ENCODE measurements at places on chromosomes 1 and 21.
A peak's percentile ranks its signal among the peaks of the same experiment; 100 is the strongest.

DNA sequence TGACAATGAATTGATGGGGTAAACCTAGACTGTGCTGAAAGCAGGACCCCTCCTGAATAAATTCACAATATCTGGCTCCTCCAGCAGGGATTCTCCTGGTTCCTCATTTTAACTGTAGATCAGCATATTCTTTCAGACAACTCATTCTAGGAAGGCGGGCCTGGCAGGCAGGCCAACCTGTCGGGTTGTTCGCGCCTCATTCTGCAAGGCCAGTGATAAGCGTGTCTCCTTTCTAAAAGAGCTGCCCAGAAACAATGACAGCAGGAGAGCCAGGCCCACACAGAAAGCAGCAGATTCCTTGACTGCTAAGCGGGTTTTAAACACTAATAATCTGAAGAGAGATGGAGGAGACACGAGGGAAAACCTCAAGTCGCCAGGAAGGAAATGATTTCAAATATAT lies 70.0 kb downstream of the NTPCR start:
- DNase-seq: no peak

DNA sequence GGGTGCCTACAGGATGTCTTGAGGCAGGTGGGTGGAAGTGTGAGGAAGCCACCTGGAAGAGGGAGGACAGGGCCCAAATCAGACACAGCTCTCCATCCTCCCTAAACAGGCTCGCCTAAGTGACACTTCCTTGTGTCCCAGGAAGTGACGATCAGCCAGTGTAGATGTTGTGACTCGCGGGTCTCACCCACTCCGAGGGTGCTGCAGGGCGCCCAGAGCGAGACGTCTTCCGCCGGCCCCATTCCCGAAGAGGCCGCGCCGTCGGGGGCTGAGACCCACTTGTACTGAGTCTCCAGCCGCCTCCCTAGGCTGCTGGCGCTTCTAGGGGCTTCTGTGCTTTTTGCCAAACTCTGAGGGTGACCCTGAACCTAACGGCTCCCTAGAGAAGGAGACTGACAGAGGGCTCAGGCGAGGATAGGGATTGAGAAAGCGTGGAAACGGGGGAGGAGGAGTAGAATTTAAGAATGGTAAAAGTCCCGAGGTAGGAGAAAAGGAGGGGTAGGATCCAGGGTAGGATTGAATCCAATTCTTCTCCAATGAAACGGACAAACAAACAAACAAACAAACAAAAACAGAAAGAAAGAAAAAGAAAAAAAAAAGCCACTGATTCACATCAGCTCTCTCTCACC lies 543 bp upstream of the MARK1 start:
- DNase-seq: no peak

DNA sequence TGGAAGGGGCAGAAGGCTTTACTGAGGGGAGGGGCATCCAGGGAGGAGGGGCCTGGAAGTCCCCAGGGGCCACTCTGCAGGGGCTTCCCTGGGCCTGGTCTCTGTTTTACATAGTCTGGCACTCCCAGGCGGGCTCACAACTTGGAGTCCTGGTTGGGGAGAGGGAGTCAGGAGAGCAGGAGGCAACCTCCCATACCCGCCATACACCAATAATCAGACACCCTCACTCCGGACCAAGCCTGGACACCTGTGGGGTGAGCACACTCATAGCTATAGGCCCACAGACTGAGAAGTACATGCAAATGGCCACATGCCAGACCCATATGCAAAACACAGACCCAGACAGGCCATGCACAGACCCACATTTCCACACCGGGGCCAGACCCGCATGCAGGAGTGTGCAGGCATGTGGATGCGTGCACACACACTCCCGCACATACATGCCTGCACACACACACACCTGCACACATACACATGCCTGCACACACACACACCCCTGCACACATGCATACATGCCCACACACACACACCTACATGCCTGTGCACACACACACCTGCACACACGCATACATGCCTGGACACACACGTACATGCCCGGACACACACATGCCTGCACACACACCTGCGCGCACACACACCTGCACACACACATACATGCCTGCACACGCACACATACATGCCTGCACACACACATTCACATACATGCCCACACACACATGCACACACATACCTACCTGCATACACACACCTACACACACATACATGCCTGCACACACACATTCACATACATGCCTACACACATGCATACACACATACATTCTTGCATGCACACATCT lies 89.5 kb upstream of the RUNX3 start:
- no peak for DNase-seq

- no peak for DNase-seq
Observed at GRCh38 chr1:150579945-150580642, 684 bp upstream of the MCL1 start.

DNA sequence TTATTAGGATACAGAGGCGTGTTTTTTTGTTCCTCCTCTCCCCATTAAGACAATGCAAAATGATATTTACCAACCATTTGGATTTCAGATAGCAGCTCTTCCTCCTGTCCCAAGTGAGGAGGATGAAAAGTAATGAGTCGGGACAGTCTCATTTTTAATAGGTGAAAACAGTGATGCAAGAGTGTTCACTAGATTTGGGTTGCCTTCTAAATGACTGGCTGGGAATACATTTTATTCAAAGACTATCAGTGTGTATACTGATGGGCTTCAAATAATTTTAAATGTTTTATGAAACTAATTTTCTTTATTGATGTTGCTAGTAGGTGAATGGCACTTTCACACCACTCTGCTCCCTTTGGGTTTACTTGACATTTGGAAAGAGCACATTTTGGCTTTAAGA lies 2.1 kb downstream of the RCOR3 start:
- no peak for DNase-seq

DNA sequence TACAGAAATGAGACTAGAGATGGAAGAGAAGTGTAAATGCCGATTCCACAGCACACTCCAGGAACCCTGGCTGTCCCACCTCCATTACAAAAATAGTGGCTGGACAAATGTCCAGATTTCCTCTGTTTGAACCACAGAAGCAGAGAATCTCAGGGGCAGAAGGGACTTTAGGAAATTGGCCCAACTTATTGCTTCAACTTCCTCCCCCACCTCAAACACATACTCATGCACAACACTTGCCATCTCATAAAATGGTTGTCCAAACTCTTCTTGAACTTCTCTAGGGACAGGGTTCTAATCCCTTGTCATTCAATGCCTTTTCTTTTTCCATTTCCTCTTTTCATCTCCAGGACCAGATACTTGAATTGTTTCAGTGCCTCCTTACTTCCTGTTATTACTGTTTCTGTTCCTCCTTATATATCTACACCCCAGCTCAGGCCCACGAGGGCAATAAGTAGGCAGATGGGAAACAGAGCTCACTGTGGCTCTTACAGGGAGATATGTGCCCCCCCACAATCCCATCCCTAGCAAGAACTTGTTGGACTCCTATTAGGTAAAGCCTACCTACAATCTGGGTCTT lies 8.5 kb upstream of the B4GALT3 start:
- no peak for DNase-seq

GRCh38 chr1:29310616-29311180 lies 74.4 kb downstream of the PTPRU start:
- DNase-seq: no peak

DNA sequence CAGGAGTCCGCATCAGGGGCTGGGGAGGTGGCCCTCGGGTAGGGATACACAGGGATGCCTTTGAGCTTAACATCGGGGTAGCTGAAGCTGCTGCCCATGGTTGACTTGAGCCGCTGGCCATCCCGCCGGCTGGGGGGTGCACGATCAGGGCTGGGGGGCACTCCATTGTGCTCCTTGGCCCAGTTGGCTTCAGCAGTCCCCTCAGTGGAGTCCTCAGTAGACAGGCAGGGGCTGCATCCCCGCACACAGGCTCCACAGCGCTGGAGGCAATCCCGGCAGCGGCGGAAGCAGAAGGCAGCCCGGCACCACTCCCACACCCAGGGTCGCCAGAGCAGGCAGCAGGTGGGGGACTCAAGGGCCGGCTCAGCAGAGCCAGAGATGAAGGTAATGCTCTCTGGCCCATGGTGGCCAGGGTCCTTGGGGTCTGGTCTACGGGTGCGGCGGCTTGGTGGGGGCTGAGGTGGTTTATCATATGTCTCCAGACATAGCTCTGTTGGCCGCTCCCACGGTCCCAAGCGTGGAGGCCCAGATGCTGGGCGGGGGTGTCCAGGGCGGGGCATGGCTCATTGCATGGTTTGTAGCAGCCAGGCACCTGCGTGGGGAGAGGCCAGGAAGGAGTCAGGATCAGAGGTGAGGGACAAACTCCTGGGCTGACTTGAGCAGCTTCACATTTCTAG lies 8.3 kb downstream of the KDF1 start:
- DNase-seq: no peak

DNA sequence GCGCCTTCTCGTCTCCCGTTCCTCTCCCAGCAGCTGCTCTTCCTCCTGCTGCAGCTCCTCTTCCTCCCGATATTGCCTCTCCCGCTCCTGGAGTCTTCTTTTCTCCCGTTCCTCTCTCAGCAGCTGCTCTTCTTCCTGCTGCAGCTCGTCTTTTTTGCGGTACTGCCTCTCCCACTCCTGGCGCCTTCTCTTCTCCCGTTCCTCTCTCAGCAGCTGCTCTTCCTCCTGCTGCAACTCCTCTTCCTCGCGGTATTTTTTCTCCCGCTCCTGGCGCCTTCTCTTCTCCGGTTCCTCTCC lies 5.3 kb downstream of the TCHH start:
- DNase-seq: no peak

GRCh38 chr1:56223968-56224367 lies 355.4 kb downstream of the PLPP3 start:
- no peak for DNase-seq

- DNase-seq: no peak
Observed at GRCh38 chr1:203559523-203559922, 65.6 kb downstream of the OPTC start.

DNA sequence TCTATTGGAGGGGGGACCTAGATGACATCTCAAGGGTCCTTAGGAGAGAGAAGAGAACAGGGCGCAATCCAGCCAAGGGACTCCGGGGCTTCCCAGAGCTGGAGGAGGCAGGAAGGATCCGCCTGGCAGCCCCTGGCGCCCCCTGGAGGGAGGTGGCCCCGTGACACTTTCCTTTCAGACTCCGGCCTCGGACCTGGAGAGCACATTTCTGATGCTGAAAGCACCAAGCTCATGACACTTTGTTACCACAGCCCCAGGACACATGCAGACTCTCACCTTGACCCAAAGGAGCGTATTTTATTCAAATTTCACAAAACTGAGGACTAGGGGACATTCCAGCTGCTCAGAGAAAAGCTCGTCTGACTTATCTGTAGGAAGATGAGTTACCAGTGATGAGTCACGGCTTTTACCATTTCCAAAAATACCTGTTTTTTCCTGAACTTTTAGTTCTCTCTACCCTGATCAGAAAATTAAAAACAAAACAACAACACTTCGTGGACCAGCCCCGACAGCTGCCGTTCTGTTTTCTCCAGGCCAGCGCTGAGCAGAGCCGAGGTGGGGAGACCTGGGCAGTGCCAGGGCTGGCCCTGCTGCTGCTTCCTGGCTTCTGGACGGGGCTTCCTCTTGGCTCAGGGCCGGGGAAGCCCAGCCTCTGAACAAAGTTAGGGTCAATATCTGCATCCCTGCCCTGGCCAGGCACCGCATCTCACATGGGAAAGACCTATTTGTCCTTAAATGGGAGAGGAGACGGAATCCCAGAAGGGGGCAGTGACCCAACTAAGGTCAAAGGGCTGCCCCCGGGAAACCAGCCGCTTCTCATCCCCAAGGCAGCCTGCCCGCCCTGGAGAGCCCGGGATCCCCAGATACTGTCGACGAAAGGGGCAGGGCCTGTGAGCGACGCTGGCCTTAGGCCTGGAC lies 21.6 kb upstream of the POFUT2 start:
- DNase-seq: peak; percentile 53

DNA sequence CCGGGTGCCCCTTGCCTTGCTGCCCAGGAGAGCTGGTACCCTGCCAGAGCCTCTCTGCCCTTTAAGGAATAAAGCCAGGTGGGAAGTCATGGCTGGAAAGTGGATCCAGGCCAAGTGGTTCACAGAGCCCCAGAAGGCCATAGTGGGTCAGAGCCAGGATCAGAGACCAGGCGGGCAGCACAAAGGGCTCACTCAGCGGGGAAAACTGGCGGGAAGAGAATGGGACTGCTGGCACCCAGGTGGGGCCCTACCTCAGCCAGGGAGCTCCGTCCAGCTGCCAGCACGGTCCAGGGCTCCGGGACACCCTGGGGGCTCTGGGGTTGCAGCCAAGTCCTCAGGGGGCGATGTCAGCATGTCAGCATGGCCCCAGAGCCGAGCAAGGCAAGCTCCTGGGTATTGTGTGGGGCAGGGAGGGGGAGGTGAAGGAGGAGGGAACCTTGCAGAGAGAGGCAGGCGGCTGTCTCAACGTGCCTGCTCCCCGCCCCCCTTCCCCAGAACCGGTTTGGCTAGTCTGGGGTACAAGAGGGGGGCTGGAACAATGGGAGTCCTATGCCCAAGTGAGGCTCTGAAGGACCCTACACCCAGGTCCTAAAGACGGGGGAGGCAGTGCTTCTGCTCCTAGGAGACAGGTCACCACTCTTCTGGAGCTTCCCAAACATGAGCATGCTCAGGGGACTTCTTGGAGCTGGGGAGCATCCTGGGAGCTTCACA lies at the start of gene ARHGEF19:
ARHGEF19 (minus strand) TSS at position 402 of the 711 bp plus-strand sequence. CDS start 3,598 bp downstream, outside the sequence.
- no peak for DNase-seq

- peak; percentile 78 for DNase-seq
Observed at GRCh38 chr1:11337580-11338073, 64.6 kb downstream of the UBIAD1 start.

DNA sequence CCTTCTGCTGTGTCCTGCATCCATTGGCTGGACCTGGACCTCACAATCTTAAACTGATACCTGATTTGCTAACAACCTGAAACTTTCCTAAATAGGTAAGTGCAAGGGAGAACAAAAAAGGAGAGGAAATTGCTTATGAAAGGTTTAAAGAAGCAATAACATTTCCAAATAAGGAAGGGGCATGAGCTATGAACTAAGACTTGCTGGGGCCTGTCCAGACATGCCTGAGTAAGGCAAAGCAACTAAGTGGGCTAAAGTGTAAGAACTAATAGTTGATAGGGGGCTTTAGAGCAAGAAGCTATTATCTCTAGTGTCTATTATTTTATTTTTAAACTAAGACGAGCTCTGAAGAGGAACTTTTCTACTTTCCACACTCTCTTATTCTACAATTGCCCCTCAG lies 11.6 kb downstream of the JMJD4 start:
- DNase-seq: no peak

Measured in activated naive CD8-positive, alpha-beta T cell treated with anti-CD3 and anti-CD28 coated beads for 36 hours (primary cell).